ENCODE measurements at places on chromosomes 5 and 9.
A peak's percentile ranks its signal among the peaks of the same experiment; 100 is the strongest.

GRCh38 chr5:170357955-170358444, 31.2 kb downstream of the KCNMB1 start:
- no peak for DNase-seq

DNA sequence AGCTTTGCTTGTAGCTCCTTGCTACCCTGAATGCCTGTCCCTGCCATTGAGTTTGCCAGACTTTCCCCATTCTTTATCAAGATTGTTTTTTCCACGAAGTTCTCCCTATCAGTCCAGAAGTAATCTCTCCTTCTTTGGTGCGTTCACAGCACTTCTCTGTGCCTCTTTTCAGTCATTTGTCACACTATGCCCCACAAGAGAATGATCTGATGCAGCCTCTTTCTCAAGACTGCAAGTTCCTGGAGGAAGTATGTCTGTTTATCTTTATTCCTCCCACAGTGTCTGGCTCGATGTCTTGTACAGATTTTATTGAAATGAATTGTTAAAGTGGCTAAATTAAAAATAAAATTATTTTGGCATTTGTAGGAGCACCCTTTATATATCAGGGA, 99.3 kb downstream of the CCDC192 start:
- no peak for DNase-seq

- DNase-seq, result no peak
Observed at GRCh38 chr5:127079994-127080491, 6.7 kb upstream of the C5orf63 start.

- DNase-seq, result no peak
Observed at GRCh38 chr5:124104344-124104743, 592.4 kb downstream of the CSNK1G3 start.

- DNase-seq, result no peak
Observed at GRCh38 chr5:58983526-58984452, 400.9 kb downstream of the RAB3C start.

GRCh38 chr5:45110399-45110798, 301.7 kb downstream of the MRPS30 start:
- no peak for DNase-seq

DNA sequence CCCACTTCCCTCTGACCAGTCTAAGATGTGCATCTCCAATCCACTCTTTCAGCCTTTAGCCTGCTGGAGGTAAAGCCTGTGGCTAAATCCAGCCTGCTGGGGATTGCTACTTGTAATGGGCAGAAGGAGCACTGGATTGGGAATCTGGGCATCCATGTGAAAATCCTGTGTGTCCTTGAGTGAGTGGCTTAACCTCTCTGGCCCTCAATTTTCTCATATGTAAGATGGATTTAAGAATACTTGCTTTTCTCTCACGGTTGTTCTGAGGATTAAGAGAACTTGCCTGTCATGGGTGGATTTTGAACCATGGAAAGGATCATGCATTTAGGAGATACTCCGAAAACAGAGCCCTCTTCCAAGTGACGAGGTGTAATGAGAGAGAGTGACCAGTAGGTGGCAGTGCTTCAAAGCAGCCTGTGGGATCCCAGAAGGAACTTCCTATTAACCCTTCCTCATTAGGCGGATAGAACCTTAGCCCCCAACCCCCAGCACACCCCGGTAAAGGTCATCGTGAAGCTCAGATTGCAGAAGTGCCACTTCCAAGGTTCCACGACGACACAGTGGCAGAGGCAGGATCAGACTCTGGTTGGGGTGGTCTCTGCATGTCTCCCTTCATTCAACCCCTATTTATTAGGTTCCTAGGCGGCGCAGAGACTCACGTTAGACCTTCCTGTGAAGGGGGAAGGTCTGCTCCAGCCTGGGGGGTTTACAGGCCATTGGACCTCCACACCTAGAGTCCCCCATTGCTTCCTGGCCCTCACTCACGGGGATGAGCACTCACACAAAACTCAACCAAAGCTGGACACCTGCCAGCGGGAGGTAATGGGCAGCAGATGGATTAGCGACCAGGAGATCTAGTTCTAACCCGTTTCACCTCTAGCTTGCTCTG, 68.7 kb upstream of the ZNF618 start:
- peak; percentile 40 for DNase-seq

GRCh38 chr9:101032426-101032825, 3.9 kb downstream of the PLPPR1 start:
- peak; percentile 2 for DNase-seq

GRCh38 chr9:115923903-115924668, 229.5 kb upstream of the PAPPA start:
- peak; percentile 50 for DNase-seq

DNA sequence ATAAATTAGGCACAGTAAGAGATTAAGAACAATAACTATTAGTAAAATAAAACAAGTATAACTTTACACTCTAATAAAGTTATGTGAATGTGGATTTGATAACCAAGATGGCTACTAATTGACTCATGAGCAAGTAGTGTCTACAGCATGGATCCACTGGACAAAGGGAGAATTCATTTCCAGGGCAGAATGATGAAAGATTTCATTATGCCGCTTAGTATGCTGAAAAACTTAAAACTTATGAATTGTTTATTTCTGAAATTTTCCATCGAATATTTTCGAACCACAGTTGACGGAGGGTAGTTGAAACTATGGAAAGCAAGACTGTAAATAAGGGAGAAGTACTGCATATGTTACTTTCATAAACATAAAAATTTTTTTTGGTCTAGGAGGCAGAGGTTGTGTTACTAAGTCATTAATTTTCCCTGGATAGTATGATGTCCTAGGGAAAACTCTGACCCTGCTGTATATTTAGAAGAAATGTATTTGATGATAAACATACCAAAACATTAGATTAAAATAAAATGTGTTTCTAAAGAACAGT, 24.9 kb upstream of the TARS1 start:
- DNase-seq, result no peak

- peak; percentile 67 for DNase-seq
Observed at GRCh38 chr5:31470608-31471007, 61.3 kb downstream of the DROSHA start.

DNA sequence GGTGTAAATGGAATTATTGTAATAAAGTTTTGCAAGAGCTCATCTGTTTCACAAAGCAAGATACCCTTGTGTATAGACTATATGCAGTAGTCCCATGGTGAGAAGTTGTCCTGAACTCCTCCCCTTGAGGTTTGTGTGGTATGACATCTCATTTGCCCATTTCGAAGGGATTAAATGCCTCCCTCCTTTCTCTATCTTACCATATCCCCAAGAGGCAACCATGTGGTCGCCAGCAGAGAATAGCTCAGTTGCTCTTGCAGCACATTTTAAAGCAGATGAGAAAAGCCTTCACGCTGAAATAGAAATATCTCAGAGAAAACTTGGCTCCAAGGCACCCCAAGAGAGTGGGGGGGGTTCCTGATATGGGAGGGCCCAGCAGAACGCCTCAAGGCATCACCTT, 4.6 kb downstream of the SEMA6A start:
- no peak for DNase-seq

- no peak for DNase-seq
Observed at GRCh38 chr9:26357803-26358344, 534.7 kb downstream of the CAAP1 start.
